ENCODE measurements at places on chromosomes 2 and 18. TPM values are rescaled to one million over a fixed set of nuclear protein-coding genes. Genes with fewer than 3 reads are reported as not detected.

Gene RHOB
- 47.8 TPM for polyA plus RNA-seq

Gene HOXD12
- 0.14 TPM for polyA plus RNA-seq

Gene MGAT4A
- not detected for polyA plus RNA-seq

Gene TOGARAM2
- not detected for polyA plus RNA-seq

Gene SERPINB3
- polyA plus RNA-seq: not detected

Measured in GM23248 (cell line).